ENCODE measurements at places on chromosomes 5 and 9.

GRCh38 chr5:179895861-179896260 is 11.8 kb downstream of the TBC1D9B start:
- no peak for DNase-seq

GRCh38 chr5:93294199-93294598 is 286.8 kb downstream of the NR2F1-AS1 start:
- no peak for DNase-seq

DNA sequence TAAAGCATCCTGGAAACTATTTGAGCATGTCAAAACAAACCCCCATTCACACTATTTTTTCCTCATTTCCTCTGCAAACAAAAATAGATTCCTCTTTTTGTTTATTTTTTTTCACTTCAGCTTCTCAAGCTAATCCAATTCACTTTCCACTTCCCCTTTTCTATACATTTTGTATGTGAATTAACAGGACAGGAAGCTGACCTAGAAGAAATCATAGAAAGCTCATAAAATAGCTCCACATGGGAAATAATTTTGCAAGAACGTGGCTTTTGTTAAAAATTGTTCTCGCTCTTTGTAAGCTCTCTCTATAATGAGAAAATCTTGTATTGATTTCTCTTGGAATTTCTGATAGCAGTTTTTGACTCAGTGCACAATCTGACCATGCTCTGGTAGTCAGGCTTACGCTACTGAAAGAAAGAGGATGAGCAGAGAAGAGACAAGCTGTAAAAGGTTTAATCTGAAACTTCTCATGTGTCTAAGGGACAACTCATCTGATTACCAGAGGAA is 215.8 kb downstream of the ADAMTS12 start:
- DNase-seq = no peak

DNA sequence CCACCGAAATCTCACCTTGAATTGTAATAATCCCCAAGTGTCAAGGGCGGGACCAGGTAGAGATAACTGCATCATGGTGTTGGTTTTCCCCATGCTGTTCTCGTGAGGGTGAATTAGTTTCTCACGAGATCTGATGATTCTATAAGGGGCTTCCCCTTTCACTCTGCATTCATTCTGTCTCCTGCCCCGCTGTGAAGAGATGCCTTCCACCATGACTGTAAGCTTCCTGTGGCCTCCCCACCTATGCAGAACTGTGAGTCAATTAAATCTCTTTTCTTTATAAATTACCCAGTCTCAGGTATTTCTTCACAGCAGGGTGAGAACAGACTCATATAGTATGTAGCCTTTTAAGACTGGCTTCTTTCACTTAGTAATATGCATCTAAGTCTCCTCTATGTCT is 128.1 kb upstream of the NR5A1 start:
- no peak for DNase-seq

DNA sequence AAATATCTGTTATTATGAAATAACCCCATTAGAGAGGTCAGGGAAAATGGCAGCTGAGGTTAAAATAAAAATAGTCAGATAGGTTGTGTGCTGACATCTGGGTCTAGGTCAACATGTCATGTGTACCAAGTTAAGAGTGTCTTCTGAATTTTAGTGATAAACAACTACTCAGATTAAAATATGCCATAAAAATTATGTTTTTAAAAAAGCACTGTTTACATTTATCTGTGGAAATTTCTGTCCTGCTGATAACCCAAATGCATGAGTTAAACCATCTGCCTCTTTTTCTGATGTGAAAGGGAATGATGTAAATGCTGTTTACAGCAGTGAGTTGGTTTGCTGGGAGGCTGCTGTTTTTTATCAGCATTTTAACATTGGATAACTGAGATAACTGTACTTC is 361.2 kb upstream of the TARS1 start:
- DNase-seq = no peak

DNA sequence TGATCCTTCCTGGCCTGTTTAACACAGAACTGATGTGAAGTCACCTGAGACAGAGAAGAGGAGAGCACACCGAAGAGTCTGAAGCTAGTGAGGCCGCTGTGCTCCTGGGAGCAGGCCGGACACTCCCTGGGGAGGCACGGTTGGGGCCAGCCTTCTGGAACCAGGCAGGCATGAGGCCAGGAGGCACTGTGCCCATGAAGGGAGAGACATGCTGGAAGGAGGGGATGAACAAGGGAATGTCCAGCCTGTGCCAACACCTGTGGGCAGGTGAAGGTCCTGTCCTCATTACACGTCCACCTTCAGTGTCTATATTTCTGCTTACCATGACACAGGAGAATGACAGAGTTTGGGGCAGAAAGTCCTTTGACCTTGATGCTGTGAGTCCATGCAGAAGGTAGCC is 183.8 kb upstream of the S1PR3 start:
- no peak for DNase-seq

GRCh38 chr5:55742778-55743177 is 4.9 kb downstream of the DDX4 start:
- DNase-seq = no peak

DNA sequence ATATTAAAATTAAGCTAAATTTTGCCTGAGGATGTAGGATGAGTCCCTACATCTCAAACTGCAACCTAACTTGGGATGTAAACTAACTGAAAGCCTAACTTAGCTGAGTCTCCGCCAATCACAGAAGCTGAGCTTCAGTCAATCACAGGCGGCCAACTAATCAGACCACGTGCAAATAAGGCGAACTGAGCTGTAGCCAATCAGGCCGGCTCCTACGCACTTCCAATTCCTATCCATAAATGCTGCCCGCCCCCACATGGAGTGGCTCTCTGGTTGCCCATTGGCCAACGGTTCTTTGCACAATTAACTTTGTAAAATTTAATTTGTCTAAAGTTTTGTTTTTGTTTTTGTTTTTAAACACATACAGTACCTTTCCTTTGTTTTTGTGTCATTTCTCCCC is 13.9 kb upstream of the GPX8 start:
- DNase-seq = no peak

GRCh38 chr5:76849419-76850291 is at the start of gene S100Z:
TSS of gene S100Z (plus strand) at chr5:76850014. CDS start at chr5:76875360, 25,346 bp downstream.
- no peak for DNase-seq

DNA sequence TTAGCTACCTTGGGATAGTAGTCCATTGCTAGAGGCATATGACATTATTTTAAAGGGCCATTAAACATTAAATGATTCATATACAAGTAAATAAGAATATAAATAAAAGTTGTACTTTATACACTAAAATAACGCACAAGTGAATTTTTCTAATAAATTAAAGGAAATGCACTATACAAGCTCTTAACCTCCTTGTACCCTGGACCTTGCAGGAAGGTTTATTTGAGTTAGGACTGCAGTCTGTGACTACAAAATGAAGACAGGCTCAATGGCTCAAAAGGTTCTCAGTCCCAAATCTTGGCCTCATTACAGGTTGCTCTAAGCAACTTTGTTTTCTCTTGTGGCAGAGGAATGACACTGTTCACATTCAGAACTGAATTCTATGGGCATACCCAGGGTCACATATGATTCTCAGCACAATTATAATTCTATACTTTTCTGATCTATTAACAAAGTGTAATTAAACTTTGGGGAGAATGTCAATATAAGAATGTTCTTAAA is 34.4 kb downstream of the FEM1C start:
- DNase-seq = no peak

DNA sequence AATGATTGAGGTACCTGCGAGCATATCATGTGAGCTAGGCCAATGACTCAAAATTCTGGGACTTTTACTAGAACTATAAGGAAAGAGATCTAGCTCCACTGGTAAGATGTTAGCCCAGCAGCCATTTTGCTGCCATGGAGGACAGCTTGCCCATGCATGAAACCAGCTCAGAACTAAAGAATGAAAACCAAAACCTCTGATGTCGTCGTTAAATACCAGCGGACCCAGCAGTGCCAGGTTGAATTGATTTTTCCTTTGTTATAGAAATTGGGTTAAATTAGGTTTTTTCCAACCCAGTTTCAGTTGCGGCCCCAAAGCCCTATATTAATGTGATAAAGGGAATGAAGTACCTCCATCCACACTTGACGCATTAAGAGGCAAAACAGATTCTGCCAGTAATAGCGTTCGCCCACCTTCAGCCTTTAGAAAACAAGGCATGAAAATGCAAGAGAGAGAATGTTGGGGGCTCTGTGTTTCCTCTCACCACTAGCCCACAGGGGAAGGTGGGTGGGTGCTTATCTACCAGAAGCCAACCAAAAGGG is 5.5 kb upstream of the ITK start:
- DNase-seq = no peak

DNA sequence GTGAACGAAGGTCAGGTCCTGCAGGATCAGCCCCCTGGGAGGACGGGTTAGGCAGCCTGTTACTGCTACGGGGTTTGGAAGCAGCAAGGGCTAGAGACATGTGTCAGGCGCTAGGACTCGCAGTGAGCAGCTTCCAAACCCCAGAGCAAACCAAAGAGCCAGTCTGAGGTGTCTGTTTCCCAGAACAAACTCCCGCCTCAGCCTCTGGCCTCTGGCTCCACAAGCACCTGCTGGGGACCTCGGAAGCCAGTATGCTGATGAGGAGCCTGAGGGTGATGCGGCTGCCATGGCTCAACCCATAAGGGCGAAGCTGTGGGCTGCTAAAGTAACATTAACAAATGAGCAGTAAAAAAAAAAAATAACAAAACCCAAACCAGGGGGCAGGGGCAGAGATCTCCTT is 35.0 kb downstream of the PRRT1B start:
- no peak for DNase-seq

DNA sequence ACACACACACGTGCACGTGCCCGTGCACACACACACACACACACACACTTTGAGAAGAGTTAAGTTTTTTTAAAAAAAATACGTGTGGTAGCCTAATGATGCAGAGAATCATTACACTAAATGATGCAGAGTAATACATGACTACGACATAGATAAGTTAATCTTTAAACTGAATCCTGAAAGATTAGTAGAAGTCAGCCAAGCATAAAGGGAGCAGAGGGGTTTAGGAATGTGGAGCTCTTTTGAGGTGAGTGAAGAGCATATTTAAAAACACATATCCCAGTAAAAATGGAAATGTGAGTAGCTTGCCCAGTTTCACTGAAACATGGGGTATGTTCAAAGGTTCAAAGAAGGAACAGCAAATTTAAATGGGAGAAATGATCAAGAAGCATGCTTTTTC is 61.3 kb upstream of the TYRP1 start:
- no peak for DNase-seq

GRCh38 chr5:111004291-111004690 is 67.2 kb upstream of the TSLP start:
- DNase-seq = no peak

DNA sequence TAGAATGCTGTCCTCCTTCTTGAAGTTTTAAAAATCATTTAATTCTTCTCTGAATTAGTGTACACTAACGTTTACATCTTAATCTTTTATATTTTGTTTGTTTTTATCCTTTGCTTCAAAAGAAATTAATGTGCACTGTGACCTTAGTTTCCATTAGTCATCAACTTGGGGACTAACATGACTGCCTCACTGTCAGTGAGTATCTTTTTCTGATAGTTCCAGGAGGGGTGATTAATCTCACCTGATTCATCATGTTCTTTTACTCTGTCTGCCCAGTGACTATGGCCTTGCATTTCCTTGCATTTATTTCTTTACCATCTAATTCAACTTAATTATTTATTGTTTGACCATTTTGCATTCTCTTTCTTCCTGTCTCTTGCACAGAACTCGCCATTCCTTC is 33.4 kb upstream of the NR3C1 start:
- DNase-seq = no peak

- no peak for DNase-seq
These were observed 107.9 kb upstream of the LARP1 start for GRCh38 chr5:154647114-154647760.

GRCh38 chr9:137878146-137878941 is 762 bp downstream of the CACNA1B start:
- DNase-seq = no peak

DNA sequence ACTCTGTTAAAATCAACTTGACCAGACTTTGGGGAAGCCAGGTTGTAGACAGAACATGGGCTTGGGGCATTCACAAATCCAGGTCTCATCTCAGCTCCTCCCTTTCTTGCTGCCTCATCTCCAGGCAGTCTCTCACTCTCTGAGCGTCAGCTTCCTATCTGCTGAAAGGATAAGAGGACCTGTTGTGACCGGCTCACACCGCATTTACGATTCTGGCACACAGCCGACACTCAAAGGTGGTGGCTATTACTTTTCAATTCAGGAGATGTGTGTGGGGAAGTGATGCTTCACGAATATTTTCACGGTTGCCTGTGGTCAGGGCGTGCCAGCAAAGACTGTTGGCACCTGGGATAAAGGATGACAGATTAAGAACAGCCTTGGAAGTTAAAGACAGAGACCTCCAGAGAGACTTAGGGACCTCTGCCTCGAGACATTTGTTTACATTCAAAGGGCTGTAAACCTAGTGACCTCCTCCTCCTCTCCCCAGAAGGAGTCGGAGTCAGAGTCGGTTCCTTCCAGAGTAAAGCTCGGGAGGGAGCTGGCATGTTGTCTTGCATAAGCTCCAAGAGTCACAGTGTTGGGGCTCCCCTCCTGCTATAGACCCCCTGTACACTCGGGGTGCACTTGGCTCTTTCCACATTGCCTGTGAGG is 83.2 kb downstream of the AK8 start:
- DNase-seq = no peak

- no peak for DNase-seq
These were observed 38.6 kb downstream of the TGFBI start for GRCh38 chr5:136067422-136067821.

DNA sequence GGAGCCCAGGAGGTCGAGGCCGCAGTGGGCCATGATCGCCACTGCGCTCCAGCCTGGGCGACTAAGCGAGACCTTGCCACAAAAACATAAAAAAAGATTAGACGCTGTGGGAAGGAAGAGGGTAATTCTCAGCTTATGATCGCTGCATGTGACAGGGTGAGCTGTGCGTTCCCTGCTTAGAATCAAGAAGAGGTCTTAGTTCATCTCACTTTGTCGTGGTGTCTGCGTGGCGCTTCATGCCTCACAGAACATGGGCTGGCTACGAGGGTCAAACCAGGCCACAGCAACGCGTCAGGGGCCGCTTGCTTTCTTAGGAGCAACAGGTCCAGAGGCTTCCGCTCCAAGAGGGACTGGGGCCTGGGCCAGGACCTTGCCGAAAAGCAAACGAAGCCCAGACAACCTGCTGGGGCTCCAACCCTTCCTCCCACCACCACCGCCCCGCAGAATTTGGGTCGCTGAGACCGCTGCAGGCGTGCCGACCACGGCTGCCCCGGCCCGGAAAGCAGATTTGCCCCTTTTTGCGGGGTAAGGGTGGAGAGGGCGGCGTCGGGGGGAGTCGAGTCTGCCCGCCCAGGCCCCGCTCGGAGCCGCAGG is 10.0 kb upstream of the GRIN1 start:
- no peak for DNase-seq

- DNase-seq = no peak
These were observed 950.6 kb upstream of the NUDT12 start for GRCh38 chr5:104513121-104513602.

- DNase-seq = no peak
These were observed 51.0 kb downstream of the PTPDC1 start for GRCh38 chr9:94135222-94135621.

GRCh38 chr5:163310997-163311396 is 126.4 kb upstream of the CCNG1 start:
- no peak for DNase-seq

GRCh38 chr9:123684393-123685149 is 245.4 kb downstream of the DENND1A start:
- DNase-seq = no peak

GRCh38 chr5:93677359-93677891 is 64.0 kb downstream of the POU5F2 start:
- no peak for DNase-seq

- DNase-seq = no peak
These were observed 87.7 kb downstream of the PTCH1 start for GRCh38 chr9:95429096-95429495.
